ENCODE measurements at places on chromosomes 5 and 9.

DNA sequence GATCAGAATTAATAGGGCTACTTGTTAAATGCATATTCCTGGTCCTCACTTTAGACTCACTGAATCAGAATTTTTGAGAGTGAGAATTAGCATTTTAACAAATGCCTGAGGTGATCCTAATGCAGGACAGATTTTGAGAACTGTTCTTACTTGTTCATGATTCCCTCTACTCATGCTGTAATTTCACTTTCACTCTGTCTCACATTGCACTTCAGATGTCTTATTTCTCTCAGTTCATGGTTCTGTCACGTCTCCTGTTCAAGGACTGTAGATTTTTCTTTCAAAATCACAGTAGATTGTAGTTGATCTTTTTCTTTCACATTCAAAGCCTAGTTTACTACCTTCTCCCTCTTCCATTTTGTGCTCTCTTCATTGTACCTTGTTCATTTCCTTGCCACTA is 54.3 kb downstream of the ADGRV1 start:
- no peak for DNase-seq
- peaks cover 21% of the 10 kb centered on the region for H3K4me1 ChIP-seq
- no peaks in the 10 kb centered on the region for H3K27me3 ChIP-seq
- peaks cover 31% of the 10 kb centered on the region for H3K36me3 ChIP-seq

- no peak overlapping the region for H3K4me3 ChIP-seq
- no peaks in the 10 kb centered on the region for H3K27me3 ChIP-seq
- no peak overlapping the region for H3K27ac ChIP-seq
- H3K4me1 ChIP-seq = peaks cover 11% of the 10 kb centered on the region
These were observed 420.6 kb upstream of the TYRP1 start for GRCh38 chr9:12272471-12273120.

DNA sequence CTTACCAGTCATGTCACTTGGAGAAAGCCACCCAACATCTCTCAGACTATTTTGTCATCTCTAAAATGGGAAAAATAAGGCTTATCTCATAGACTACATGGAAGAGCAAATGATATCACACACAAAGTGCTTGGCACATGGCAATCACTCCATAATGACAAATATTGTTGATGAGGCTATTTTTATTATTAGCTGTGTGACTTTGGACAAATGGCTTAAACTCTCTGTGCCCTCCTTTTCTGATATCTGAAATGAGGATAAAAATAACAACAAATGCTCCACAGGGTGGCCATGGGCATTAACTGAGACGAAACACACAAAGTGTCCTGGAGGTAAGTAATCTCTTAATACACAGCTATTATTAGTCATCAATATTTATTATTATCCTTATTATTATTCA is 125.5 kb upstream of the HAND1 start:
- H3K4me3 ChIP-seq = no peak overlapping the region
- no peak for DNase-seq
- no peak overlapping the region for H3K27ac ChIP-seq
- no peaks in the 10 kb centered on the region for H3K36me3 ChIP-seq
- H3K4me1 ChIP-seq = peaks cover 9% of the 10 kb centered on the region
- H3K27me3 ChIP-seq = peaks cover 49% of the 10 kb centered on the region

GRCh38 chr5:151719228-151720000 is 32.7 kb upstream of the SPARC start:
- peaks cover 2% of the 10 kb centered on the region for H3K27me3 ChIP-seq
- no peak overlapping the region for H3K27ac ChIP-seq
- peaks cover 5% of the 10 kb centered on the region for H3K36me3 ChIP-seq
- H3K4me3 ChIP-seq = no peak overlapping the region
- no peak for DNase-seq

GRCh38 chr9:29826421-29826820 is 2253.1 kb upstream of the C9orf72 start:
- no peaks in the 10 kb centered on the region for H3K4me1 ChIP-seq
- DNase-seq = no peak
- no peak overlapping the region for H3K4me3 ChIP-seq
- H3K27ac ChIP-seq = no peak overlapping the region
- no peaks in the 10 kb centered on the region for H3K27me3 ChIP-seq

DNA sequence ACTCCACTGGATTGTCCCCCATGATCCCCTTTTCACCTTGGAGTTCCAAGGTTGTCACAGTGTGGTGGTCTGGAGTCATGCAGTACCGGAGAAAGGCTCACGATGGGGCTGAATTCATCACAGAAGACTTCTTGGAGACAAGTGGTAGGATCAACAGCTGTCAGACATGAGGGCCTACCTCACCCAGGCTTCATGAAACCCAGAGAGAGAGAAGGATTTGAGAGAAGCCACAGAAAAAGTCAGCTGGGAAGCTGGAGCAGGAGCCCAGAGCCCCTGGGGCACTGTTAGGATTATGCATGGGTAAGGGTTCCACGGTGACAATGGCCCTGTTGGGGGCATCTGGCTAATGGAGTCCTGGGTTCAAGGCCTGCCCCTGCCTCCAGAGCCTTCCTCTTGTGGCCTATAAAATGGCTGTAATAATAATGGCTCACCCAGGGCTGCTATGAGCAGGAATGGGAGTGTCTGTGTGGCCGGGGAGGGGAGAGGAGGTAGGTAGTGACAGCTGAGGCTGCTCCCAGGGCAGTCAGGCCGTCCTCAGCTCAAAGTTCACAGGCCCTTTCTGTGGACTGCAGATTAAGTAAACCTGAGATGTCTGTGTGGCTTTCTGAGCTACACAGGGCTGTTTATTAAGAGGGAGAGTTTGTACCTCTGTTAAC is 910 bp downstream of the TRIM14 start:
- DNase-seq = no peak
- H3K4me3 ChIP-seq = peak overlapping the region; percentile 79
- H3K4me1 ChIP-seq = peaks cover 13% of the 10 kb centered on the region
- H3K27ac ChIP-seq = no peak overlapping the region
- H3K27me3 ChIP-seq = peaks cover 25% of the 10 kb centered on the region
- no peaks in the 10 kb centered on the region for H3K36me3 ChIP-seq

GRCh38 chr9:130933114-130934046 is 5.7 kb downstream of the FIBCD1 start:
- H3K36me3 ChIP-seq = no peaks in the 10 kb centered on the region
- DNase-seq = no peak
- peaks cover 53% of the 10 kb centered on the region for H3K27me3 ChIP-seq
- H3K4me1 ChIP-seq = peaks cover 51% of the 10 kb centered on the region

DNA sequence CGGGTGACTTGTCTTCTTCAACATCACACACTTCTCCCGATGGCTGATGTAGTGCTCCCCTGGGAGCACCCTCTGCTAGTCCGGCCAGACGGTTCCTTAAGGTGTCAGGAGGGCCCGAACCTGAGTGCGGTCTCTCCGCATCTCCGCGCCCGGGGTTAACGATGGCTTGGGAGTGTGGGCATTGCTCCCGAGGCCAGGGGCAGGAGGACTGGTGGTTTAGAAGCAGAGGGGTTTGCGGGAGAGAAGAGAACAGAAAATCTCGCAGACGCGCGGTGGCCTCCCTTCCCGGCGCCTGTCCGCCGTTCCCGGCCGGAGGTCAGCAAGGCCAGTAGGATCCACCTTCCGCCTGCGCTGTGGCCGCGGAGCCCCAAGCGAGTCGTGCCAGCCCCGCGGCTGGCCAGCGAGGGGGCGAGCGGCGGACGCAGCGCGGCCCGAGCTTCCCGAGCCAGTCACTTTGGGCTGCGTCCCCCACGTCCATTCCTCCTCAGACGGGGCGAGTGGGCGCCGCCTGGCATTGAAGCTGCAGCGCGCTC is 700 bp downstream of the CDO1 start:
- peaks cover 32% of the 10 kb centered on the region for H3K4me1 ChIP-seq
- H3K36me3 ChIP-seq = peaks cover 31% of the 10 kb centered on the region
- H3K4me3 ChIP-seq = peak overlapping the region; percentile 96
- DNase-seq = peak; percentile 55
- peak overlapping the region; percentile 95 for H3K27ac ChIP-seq

GRCh38 chr5:176704355-176704754 is 57.1 kb downstream of the TSPAN17 start:
- H3K27me3 ChIP-seq = peaks cover 9% of the 10 kb centered on the region
- H3K36me3 ChIP-seq = no peaks in the 10 kb centered on the region
- no peak overlapping the region for H3K27ac ChIP-seq

- peak overlapping the region; percentile 62 for H3K4me3 ChIP-seq
- H3K27me3 ChIP-seq = peaks cover 3% of the 10 kb centered on the region
- peaks cover 63% of the 10 kb centered on the region for H3K4me1 ChIP-seq
- H3K27ac ChIP-seq = no peak overlapping the region
These were observed 4.5 kb downstream of the NREP start for GRCh38 chr5:111752426-111752965.

DNA sequence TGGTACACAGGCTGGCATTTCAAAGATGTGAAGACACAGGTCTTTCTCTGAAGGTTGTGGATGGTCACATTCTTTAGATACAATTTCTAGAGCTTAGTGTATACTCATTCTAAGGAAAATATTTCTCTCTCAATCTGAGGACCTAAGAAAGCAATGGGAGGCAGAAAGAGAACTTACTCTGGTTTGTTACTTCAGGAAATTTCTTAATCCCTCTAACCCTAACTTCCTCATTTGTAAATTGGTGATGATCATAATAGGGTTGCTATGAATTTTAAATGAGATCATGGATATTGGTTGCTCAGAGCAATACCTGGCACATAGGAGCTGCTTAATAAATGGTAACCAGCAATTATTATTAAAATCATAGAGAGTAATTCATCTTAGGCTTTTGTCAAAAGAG is 22.1 kb downstream of the FAM170A start:
- no peak overlapping the region for H3K27ac ChIP-seq
- H3K36me3 ChIP-seq = no peaks in the 10 kb centered on the region
- H3K4me3 ChIP-seq = no peak overlapping the region
- no peaks in the 10 kb centered on the region for H3K27me3 ChIP-seq
- DNase-seq = no peak

Measured in nephron progenitor cell (in vitro differentiated cells).